ENCODE measurements at places on chromosomes 1 and 21. TPM values are rescaled to one million over a fixed set of nuclear protein-coding genes. Genes with fewer than 3 reads are reported as not detected.

The ETS2 gene
- 68.9 TPM for total RNA-seq

The RIMKLA gene
- 1.4 TPM for total RNA-seq

The ADAR gene
- total RNA-seq, result 63.0 TPM

The SEC16B gene
- total RNA-seq, result 9.6 TPM

The CFHR5 gene
- not detected for total RNA-seq

The CORT gene
- total RNA-seq, result 0.82 TPM

The DNALI1 gene
- total RNA-seq, result 1.6 TPM

The SORT1 gene
- 30.6 TPM for total RNA-seq

The GNAT2 gene
- total RNA-seq, result 0.21 TPM

The ADGRL2 gene
- 142 TPM for total RNA-seq

The NHLH1 gene
- not detected for total RNA-seq
